ENCODE measurements at places on chromosomes 4 and X.
A peak's percentile ranks its signal among the peaks of the same experiment; 100 is the strongest.

GRCh38 chrX:17591741-17592110 is 145.6 kb upstream of the SCML1 start:
- DNase-seq = no peak

DNA sequence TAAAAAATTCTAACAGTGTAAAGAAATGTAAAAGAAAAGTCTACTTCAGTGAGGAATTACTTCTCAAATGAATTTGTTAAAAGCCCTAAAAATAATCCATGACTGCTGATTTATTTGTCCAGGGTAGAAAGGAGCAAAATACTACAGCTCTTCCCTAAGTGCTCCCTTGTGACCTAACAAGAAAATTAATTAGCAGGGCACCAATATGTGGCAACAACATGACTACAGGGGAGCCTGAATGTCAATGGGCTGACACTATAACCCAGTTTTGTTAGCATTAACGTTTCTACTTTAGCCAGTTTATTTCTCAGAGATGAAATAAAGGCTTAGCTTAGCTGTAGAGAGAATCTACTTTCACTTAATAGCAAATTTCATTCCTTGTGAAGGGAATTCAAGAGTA is 918.9 kb upstream of the EPHA5 start:
- no peak for DNase-seq

DNA sequence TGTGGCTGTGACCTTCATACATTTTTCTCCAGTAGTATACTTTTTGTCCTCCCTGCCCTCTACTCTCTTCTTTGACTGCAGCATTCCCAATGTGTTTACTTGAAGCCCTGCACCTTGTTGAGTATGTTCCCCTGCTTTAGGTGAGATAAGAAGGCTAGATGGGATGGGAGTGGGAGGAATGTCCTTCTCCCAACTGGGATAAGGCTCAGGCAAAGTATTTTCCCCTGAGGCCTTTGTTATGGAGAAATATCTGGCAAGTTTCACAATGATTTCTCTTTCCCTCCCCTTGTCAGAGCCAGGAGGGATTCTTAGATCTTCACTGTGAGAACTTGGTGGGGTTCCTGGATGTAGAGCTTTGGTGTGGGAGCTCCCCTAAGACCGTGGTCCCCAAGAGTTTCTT is 131.8 kb downstream of the CLCN5 start:
- no peak for DNase-seq

GRCh38 chr4:6633091-6633906 is 7.2 kb upstream of the MRFAP1 start:
- peak; percentile 59 for DNase-seq

DNA sequence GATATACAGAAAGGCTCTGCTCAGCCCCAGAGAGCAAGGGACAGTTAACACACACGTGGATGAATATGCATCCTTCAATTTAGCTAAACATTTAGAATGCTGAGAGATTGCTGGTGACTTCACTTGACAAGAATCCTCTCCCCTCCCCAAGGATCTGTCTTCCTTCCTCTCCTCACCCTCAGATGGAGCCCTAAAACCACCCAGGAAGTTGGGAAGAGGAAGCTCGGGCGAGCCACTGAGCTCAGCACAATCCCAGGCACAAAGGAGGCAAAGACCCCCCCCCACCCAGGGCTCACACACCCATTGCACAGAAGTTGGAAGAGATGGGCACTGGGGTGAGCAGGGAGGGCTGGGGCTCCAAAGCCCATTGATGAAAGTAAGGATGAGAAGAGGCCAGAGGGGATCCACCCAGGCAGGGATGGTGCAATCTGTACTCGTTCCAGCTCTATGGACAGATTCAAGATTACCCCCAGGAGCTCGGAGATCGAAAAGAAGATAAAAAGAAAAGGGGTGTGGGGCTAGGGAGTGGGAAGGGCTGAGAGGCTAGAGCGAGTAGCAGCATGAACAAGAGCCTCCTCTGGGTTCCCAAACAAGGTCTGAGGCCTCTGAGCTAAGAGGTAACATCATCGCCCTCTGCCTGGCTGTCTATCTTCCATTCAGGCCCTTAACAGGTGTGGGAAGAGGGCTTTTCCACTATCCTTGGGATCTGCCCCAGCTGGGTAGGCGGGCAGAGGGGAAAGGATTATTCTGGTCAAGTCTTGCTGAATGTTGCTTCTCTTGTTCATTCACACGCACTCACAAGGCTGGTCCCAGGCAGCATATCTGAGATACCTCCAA is 1.2 kb downstream of the TFE3 start:
- no peak for DNase-seq

DNA sequence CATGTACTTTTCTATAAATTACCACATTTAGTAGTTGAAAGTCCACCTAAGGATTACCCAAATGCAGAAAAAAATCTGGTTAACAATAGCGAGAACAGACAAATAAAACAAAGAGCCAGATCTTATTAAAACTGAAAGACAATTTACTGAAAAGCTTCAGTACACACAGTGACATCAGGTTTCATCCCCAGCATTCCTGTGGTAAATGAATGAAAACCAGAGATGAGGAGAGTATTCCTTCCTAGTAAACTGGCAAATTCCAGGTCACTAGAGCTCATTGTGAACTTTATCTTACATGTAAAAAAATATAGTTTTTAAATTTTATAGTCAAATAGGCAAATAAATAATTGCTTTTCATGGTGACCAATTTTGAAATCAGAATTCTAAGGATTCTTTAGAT is 1290.5 kb downstream of the ADGRL3 start:
- no peak for DNase-seq

DNA sequence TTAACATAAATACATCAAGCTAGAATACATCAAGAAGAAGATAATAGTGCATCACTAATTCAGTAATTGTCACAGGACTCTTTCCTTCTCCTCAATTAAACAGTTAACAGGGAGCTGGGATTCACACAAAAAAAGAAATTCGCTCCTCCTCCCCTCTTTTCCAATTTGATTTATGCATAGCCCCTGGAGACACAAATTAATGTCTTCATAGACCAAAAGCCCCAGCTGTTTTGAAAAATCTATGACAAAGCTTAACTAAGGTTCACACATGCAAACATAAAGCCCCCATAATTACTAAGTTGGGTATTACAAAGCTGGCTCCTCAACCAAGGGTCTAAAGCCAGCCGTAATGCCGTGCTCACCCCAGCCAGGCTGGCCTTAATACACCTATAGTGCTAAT is 61.2 kb downstream of the ENOX2 start:
- no peak for DNase-seq

DNA sequence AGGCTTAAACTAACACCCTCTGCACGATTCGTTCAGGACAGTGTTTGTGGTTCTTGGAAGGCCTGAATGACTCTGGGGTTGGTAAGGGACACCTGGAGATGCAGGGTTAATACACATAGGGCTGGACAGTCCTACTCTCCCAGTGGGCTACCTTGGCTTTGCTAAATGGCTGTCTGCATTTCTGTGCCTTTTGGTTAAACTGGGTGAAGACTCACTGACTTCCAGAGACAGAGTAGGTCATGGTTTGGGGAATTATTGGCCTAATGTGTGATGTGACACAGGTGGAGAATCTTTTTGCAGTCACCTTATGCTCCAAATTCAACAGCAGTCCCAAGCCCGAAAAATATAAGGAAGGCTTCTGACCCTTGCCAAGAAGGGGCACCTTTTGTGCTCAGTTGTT is 10.5 kb downstream of the POU4F2 start:
- no peak for DNase-seq

- no peak for DNase-seq
Measured at GRCh38 chrX:17635231-17635630, 102.1 kb upstream of the SCML1 start.

- DNase-seq = peak; percentile 40
Measured at GRCh38 chrX:150845091-150845490, 53.4 kb downstream of the CD99L2 start.

DNA sequence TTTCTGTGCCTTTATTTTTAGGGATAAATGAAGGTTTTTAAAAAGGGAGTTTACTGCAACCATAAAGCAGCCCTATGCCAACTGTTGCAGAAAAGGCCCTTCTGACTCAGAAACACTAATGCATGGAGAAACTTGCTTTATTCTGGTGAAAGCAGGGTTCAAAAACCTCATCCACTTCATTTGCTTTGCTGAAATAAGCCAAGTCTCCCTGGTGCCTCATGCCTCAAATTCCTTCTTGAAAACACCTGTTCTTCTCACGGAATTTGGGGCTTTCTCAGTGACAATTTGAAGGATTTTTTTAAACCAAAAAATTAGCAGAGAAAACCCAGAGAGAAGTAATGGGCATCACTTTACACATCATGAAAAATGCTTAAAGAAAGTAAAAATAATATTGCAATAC is 349.0 kb downstream of the PCDH7 start:
- DNase-seq = no peak

DNA sequence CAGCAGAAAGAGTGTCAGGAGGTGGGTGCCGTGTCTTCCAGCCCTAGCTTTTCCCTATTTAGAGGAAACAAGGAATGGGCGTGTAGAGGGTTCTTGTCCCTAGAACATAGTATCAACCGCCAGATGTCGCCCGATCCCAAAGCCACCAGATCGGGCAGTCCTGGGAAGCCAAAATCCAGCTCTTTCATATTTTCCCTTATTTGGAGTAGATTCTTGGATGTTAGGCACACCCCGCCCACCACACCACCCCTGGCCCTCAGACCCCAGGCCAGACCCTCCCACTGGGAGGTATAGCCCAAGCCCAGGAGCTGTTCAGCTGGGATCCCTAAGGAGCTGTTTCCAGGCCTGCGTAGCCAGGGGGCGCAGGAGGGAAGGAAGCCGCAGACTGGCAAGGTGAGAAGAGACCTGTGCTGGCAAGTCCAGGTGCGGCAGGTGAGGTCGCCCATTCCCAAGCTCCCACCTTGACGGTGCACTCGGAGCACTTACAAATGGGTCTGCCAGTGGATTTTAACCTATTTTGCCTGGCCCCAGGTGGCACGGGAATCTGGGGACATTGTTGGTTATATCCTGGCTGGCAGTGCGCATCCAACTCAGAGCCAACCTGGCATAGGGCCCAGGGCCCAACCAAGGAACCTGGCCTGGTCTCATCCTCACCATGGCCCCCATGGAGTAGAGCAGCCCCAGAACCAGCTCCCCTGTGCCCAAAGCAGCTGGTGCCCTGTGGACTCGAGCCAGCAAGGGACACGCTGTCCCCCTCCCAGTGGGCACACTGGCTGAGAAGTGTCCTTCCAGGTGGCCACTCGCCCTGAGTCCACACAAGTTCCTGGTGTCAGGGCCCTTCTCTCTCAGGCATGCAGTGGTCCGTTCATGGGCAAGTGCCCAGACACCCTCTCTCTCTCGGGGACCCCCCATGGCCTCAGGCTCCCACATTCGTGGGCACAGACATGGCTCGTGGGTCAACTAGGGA is 811 bp downstream of the FLNA start:
- DNase-seq = peak; percentile 62

DNA sequence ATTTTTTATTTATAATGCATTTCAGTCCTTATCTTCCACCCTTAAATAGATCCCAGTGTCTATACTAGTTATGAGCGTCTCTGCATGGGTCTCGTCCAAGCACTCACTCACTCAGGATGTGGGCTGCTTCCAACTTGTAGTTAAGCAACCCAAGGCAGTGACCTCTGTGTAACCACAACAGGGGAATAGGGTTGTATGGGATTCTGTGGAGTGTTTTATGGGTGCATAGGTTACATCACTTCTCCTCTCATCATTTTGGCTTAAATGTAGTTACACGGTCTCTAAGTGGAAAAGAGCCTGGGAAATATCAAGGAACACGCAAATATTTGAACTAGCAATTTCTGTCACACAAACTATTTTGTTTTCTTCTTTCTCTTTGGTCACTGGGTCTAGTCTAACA is 931.0 kb downstream of the STIM2 start:
- DNase-seq = no peak

DNA sequence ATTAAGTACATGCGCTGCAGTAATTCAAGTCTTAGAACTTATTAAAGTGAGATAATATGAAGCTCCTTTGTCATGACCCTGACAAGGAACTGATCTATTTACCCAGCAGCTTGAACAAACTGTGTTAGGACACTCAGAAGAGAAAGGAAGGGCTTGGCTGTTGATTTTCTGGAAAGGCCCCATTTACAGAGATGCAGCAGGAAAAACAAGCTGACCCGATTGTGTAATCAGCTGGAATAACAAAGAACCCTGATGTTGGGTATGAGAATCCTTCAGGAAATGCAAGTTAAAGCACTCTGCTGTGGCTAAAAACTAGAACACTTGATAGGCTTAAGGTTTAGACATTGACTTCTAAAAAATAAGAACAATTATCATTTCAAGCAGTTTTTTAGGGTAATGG is 64.8 kb downstream of the TBC1D9 start:
- no peak for DNase-seq

- no peak for DNase-seq
Measured at GRCh38 chr4:188658958-188659522, 519.8 kb downstream of the TRIML1 start.

GRCh38 chrX:153844509-153845082 is 14.3 kb upstream of the PDZD4 start:
- DNase-seq = no peak

DNA sequence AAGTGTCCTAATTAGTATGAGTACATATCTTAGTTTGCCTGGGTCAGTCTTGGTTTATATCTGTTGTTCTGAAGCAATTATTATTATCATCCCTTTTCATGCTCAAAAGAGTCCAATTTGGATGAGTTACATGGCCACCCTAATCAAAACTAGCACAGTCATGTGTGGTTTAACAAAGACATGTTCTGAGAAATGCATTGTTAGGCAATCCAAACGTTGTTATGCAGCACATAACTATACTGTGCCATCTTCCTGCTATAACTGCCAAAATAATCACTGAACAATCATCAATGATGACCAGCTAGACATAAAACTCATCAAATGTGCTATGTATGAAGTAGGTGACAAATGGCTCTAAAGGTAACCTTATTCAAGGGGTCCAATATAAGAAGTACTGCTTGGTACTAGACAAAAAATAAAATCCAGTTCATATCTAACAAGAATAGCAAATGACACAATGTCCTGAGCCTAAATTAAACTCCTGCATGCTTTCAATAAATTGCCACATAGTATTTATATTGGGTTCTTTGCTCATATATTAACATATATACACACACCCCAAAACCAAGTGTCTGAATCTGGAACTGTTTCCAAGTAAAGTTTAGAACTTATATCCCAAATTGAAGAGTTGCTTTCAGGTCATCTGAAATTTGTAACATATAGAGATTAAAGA is 41.9 kb downstream of the CNOT6L start:
- DNase-seq = no peak

DNA sequence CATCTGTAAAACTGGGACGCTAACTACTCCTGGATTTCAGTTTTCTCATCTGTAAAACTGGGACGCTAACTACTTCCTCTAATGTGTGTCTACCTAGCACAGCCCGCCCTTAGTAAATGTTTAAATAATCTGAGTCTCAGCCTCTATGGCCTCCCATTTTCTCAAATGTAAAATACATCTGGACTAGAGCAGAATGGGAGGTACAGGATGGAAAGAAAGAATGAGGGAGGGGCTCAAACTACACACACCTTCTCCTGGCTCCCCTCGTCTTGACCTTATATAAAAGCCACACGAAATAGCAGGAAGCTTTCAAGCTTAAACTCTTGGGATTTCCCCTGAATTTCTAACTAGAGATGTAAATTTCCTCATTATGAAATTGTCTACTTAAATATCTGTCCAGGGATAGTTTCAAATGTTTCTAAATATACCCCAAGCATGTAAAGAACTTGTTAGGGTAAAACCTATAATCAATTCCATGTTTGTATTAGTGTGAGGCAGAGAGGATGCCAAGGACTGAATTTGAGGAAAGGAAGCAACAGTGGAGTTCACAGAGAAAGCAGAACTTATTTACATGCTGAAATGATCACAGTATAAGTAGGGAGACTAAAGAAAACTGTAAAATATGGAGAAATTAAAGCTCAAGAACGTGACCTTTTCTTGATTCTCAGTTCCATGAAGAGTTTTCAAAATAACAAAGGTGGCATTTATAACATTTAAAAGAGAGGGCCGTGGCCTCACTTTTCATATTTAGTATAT is 220.0 kb downstream of the NWD2 start:
- DNase-seq = no peak

- DNase-seq = peak; percentile 44
Measured at GRCh38 chrX:154717824-154718223, 33.1 kb downstream of the GAB3 start.
